ENCODE measurements at places on chromosomes 5 and 9.

- DNase-seq, result no peak
Observed at GRCh38 chr5:58255386-58255785, 204.5 kb downstream of the PLK2 start.

- no peak for DNase-seq
Observed at GRCh38 chr5:94575196-94575595, 43.2 kb downstream of the KIAA0825 start.

GRCh38 chr9:92165484-92165883 is 50.3 kb upstream of the SPTLC1 start:
- no peak for DNase-seq

DNA sequence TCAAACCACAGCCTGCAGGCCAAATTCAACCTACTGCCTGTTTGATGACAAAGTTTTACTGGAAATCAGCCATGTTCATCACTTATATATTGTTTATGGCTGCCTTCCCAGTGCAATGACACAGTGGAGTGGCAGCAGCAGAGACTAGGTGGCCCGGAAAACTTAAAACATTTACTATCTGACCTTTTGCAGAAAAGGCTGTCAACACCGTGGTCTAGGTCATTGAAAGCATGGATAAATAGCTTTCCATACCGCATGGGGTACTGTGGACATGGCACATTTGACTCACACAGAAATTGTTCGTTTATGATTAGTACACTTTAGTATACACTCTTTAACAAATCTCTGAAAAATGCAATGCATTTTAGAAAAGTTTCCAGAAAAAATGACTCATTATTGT is 298.3 kb upstream of the EFNA5 start:
- DNase-seq, result no peak

DNA sequence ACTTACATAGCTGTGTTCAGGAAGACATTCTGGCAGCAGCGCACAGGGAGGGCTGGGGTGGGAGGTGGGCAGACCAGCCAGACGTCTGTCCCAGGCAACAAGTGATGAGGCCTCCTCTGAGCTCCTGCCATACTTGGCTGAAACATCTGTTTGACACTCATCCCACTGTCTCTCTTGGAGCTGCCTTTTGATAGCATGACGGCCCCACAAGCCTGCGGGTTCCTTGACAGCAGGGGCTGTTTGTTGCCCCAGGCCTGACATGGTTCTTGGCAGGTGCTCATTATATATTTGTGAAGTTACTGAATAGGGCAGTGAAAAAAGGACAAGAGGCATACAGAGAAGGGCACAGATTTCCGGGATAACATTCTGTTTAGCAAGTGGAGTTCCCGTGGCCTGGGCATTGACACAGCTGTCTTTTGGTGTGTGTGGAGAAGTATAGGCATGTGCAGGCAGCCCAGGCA is 22.2 kb upstream of the B4GALT1 start:
- no peak for DNase-seq

DNA sequence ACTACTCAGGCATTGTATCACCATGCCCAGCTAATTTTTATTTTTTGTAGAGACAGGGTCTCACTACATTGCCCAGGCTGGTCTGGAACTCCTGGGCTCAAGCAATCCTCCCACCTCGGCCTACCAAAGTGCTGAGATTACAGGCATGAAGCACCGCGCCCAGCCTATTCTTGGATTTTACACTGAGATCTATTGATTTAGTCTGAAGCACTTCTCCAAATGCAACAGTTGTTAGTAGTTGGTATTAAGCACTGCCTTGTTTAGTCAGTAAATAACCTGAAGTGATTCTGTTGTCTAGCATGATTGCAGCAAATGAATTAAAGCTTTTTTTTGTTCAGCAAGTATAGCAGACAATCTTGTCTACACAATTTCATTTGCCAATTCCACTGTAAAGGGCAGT is 8.9 kb upstream of the CCNB1 start:
- DNase-seq, result no peak

GRCh38 chr5:151251001-151251551 is 1.9 kb upstream of the GM2A start:
- DNase-seq, result peak; percentile 52

- no peak for DNase-seq
Observed at GRCh38 chr5:38410304-38410990, 146.0 kb downstream of the LIFR start.

- no peak for DNase-seq
Observed at GRCh38 chr9:85416715-85417114, 325.0 kb downstream of the AGTPBP1 start.

GRCh38 chr5:172550096-172550765 is 90.8 kb upstream of the NEURL1B start:
- no peak for DNase-seq

DNA sequence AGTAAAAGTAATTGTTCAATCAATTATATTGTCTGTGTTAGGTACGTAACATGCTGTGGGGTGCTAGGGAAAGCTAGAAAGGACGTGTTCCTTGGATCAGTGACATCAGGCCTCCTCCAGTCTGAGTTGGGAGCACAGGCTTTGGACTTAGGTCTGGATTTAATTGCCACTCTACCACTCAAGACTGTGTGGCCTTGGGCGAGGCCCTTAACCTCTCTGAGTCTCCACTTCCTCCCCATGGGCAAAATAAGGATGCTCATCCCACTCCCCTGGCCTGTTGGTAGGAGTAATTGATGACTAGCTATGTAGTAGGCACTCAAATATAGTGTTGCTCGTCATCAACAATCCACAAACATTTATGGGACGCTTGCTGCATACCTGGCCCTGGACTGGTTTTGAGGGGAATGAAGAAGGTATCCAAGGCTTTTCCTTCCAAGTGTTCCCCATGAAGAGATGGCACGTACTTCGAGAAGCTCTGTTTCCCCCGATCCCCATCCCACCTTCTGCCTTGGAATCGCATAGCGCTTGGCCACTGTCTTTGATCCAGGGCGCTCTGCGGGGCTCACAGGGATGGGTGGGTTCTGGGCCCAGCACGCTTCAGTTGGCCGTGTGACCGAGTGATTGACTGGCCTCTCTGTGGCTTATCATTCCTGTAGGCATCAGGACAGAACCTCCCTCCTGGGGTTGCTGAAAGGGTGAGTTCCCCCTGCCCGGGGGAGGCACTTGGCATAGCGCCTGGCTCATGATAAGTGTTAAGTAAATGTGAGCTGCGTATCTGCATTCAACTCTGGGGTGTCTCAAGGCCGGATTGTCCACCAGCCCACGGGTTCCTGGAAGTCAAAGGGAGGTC is 8.1 kb downstream of the FGF18 start:
- peak; percentile 4 for DNase-seq

DNA sequence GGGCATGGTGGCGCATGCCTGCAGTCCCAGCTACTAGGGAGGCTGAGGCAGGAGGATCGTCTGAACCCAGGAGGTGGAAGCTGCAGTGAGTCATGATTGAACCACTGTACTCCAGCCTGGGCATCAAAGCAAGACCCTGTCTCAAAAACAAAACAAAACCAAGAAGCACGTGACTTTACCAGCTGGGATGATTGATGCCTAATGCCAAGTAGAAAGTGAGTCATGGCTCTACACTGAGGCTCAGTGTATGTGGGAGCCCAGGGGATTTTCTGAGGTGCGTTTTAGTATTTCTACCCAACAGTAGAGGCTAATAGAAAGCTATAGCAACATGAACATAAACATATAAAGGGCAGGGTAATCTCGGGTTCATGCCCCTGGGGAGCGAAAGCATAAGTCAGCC is 13.9 kb upstream of the BRD3OS start:
- no peak for DNase-seq

DNA sequence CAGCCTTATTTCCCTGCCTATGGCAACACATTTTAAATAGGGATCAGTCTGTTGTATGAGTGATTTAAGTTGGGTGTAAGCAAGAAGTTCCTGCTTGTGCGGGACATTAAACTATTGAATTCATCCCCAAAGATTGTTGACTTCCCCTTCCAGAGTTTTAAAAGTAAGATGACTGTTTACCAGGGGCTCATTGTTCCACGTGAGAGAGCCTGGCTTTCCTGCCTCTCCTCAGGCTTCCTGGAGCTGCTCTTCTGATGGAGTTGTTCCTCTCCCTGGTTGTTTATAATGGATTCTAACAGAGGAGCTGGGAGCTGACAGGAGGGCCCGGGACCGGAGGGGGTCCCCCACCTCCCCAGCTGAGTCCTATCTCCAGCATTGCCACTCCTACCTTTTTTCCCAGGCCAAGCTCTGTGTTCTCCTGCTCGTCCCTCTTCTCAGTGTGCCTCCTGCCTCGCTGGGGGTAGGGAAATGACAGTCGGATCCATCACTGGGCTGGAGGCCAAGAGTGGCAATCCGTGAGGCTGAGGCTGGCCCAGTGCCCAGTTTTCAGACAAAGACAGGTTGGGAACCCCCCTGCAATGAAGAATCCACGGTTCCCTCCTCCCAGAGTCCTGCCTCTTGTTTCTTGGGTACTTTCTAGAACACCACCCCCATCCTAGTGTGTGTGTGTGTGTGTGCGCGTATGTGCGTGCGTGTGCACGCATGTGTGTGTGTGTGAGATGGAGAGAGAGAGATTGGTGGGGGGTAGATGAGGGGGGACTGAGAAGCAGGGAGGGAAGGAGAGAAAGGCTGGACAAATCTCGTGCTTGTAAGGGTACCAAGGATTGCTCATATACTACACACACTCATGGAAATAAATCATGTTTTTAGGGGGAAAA is 123.7 kb upstream of the NFIB start:
- DNase-seq, result no peak

GRCh38 chr9:19085295-19085694 is 17.4 kb downstream of the HAUS6 start:
- DNase-seq, result no peak

DNA sequence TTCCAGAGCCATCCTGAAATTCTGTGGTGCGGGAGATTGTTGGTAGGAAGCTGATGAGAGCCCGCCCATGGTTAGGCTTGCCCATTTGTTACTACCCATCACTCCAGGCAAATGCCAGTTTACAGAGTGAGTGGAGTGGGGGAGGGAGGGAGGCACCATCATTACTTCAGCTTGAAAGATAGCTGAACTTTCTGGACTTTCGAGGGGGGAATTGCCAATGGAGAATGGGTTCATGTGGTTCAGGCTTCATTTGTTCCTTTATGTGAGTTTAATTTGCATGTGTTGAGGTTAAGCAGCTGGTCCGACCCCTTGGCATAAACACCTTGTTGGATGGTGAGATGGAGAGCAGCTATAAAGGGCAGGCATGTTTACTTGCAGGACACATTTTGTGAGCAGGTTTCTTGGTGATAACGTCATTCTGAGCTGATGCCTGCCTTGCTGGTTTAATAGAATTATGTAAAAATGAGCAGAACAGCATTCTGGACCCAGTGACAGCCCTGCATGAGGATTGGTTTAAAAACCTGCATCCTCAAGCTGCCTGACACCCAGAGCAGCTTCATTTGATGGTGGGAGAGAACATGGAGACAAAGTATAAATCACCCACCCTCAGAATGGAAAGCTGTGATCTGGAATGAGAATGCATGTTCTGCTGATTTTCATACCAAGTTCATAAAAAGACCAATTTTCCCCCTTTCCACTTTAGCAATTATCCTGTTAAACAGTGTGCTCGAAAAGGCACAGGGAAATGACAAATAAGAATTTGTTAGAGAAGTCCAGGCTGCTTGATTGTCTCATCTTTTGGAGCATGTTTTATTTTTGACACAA is 106.3 kb downstream of the TRIO start:
- DNase-seq, result no peak

GRCh38 chr9:93223260-93224180 is 39.6 kb downstream of the WNK2 start:
- DNase-seq, result no peak

- DNase-seq, result no peak
Observed at GRCh38 chr5:62038024-62038423, 268.0 kb upstream of the KIF2A start.

GRCh38 chr5:87079219-87079618 is 188.5 kb upstream of the RASA1 start:
- DNase-seq, result no peak

- no peak for DNase-seq
Observed at GRCh38 chr5:73215531-73215890, 42.5 kb downstream of the TMEM174 start.

GRCh38 chr9:1964093-1964492 is 51.1 kb upstream of the SMARCA2 start:
- DNase-seq, result no peak

DNA sequence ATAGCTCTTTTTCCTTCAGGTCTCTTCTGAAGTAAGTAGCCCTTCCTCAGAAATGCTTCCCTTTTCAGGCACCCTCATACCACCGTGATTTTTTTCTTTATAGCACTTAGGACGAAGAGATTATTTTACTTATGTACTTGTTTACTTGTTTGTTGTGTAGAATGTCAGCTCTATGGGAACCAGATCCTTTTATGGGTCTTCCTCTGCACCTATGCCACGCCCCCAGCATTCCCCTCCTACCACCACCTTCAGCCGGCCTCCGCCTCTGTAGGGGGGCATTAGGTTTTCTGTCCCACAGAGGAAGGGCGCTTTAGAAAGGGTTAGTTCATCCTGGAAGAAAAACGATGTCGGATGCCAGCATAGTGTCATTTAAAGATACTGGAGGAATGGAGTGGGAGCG is 1.8 kb downstream of the CDKN2B-AS1 start:
- no peak for DNase-seq

GRCh38 chr9:114733816-114734215 is 51.8 kb upstream of the TEX48 start:
- no peak for DNase-seq

GRCh38 chr5:9905661-9906060 is 275.5 kb upstream of the TAS2R1 start:
- DNase-seq, result no peak

DNA sequence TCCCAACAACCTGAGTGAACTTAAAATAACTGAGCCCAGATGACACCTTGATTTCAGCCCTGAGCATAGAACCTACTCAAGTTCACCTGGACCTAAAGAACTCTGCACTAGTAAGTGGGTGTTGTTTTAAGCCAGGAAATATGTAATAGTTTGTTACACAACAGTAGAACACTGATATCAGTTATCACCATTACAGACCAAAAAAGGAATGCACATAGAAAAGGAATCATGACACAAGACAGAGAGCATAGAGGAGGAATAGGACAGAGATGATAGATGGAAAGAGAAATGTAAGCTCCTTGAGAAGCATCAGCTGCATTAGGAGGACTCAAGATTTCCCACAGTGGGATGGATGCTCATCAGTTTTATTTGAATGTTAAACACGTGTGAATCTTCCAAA is 1096.9 kb upstream of the SEMA6A start:
- no peak for DNase-seq

DNA sequence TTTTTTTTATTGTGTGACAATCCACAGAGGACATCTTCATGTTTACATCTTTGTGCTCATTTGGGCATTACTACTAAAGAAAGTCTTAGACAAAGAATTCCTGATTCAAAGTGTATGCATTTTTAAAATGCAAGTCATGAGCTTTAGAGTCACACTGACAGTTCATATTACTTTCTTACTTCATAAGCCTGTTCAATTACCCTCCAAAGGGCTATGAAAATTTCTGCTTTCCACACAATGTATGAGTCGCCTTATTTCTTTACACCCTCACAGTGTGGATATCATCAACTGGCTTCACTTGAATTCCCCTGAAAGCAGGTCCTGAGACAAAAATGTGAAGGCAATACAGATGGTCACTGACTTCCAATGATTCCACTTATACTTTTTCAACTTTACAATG is 280.4 kb upstream of the PTGER4 start:
- no peak for DNase-seq

- peak; percentile 40 for DNase-seq
Observed at GRCh38 chr5:96870094-96871026, 5.9 kb upstream of the ERAP2 start.
